Right lung (tissue), 10 donors: ENCODE measurements at places on chromosomes 3 and 15. TPM values are rescaled to one million over a fixed set of nuclear protein-coding genes. Genes with fewer than 3 reads are reported as not detected.

Gene CYP1A2
- 0.44 TPM for polyA plus RNA-seq

DNA sequence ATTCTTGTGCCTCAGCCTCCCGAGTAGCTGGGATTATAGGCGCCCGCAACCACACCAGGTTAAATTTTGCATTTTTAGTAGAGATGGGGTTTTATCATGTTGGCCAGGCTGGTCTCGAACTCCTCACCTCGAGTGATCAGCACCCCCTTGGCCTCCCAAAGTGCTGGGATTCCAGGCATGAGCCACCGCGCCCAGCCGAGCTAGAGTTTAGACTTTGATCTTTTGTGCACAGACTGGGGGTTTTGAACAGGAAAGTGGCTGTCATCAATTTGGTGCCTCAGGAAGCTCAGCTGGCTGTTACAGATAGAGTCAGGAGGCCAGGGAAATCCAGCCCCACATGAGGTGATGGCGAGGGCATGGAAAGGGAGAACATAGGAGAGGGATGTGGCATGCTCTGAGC, 19.3 kb upstream of the IREB2 start:
- DNase-seq = no peak

Gene ARID3B
- polyA plus RNA-seq = 11.0 TPM

Gene MAP1A
- 7.4 TPM for polyA plus RNA-seq

Gene GJD2
- 0.19 TPM for polyA plus RNA-seq

DNA sequence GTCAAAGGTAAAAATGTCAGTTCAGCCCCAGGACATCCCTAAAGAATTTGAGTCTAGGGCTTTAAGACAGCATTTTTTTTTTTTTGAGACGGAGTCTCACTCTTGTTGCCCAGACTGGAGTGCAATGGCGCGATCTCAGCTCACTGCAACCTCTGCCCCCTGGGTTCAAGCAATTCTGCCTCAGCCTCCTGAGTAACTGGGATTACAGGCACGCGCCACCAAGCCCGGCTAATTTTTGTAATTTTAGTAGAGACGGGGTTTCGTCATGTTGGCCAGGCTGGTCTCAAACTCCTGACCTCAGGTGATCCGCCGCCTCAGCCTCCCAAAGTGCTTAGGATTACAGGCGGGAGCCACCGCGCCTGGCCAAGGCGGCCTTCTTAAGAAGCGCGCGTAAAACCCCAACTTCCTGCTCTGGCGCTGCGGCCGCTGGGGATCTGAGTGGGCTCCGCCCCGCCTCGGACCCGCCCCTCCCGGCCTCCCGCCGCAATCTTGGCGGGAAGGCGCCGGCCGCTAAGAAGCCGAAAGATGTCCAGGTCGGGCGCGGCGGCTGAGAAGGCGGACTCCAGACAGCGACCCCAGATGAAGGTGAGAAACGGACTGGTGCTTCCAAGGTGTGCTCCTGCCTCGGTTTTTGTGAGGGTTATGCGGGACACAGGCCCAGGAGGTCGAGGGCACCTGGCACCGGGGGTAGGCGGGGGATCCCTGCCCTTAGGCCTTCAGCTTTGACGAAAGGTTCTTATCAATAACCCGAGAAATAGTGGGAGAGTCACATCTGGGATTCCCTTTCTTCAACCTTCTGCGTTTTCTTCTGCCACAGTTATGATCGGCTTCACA, at the start of gene WDR76:
Gene WDR76 (plus strand): TSS at position 495 of the 834 bp plus-strand sequence. CDS start 31 bp downstream, at position 526.
- peak; percentile 76 for DNase-seq

Gene LRRN1
- polyA plus RNA-seq = 22.8 TPM

Gene COX17
- 31.5 TPM for polyA plus RNA-seq

Gene OIP5
- 5.3 TPM for polyA plus RNA-seq

- no peak for DNase-seq
These were observed 79.9 kb upstream of the PEX5L start for GRCh38 chr3:180116658-180117057.

GRCh38 chr15:66725464-66725785, 23.4 kb downstream of the SMAD6 start:
- DNase-seq = no peak

- DNase-seq = no peak
These were observed 20.1 kb upstream of the FSTL1 start for GRCh38 chr3:120470870-120471269.

DNA sequence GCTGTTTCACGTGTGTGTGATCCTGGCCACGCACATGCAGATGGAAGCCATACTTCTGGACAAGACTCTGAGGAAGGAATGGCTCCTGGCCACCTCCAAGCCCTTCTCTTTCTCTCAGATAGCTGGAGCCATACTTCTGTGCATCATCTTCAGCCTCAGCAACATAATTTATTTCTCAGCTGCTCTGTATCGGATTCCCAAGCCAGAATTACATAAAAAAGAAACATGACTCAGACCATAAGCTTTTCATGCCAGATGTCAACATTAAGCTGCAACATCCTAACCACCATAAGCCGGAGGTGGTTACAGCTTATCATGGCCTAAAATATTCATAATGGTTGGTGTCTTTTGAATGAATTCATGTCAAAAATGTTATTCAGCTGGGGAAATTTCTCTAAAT, 10.6 kb upstream of the KIF23 start:
- DNase-seq = no peak

- no peak for DNase-seq
These were observed 27.6 kb downstream of the SPTBN5 start for GRCh38 chr15:41866263-41866703.

Gene CRTAP
- 217 TPM for polyA plus RNA-seq

- no peak for DNase-seq
These were observed 7.1 kb upstream of the SLC6A20 start for GRCh38 chr3:45803252-45803935.

Gene GOLGA8R
- polyA plus RNA-seq = 13.7 TPM

Gene PLCD1
- 41.6 TPM for polyA plus RNA-seq

- DNase-seq = no peak
These were observed 5.5 kb upstream of the NR2F2 start for GRCh38 chr15:96324940-96325540.

- DNase-seq = no peak
These were observed 250.0 kb downstream of the PLOD2 start for GRCh38 chr3:145911016-145911415.

DNA sequence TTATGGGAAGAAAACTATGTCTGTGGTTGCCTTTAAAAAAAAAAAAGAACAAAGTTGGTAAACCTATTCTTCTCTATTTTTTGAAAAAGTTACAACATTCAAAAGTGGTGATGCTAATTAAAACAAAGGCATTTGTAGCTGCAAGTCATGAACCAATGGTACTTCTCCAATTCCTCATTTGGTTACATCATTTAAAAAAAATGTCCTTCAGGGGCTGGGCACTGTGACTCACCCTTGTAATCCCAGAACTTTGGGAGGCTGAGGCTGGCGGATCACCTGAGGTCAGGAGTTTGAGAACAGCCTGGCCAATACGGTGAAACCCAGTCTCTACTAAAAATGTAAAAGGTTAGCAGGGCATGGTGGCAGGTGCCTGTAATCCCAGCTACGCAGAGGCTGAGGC, 574.6 kb downstream of the VGLL3 start:
- no peak for DNase-seq

Gene CADPS
- polyA plus RNA-seq = 1.4 TPM

Gene ATP10A
- 0.43 TPM for polyA plus RNA-seq

DNA sequence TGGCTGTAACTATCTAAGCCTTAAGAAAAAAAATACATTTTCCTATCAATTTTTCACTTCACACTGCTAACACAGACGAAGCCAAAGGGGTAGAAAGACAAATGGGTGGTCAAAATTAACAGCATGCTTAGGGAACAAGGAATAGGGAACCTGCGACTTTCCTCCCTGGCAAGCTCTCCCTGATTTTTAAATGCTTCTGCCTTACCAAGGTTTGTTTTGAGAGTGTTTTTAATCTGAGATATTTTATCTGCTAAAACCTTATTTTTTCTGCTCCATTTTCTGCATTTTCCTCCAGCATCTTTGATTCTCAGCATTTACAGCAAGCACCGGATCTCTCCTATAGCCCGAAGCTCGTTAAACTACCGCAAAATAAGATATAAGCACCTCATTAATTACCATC, 214.4 kb downstream of the RORA start:
- DNase-seq = no peak

DNA sequence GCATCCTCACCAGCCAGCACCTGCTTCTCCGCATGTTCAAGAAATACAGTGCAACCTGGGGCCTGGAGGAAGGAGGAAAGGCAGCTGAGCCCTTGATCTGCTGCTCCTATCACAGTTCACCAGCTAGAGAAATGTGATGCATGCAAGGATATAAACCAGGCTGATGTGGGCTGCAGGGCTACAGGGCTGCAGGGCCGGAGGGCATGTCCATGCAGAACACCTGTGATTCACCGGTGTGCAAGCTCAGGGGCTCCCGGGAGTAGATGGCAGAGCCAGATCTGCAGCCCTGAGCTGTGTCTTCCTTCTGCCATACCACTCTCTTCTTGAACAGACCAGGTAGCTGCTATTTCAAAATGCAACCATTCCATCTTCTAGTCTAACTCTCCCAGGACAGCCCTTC, 84.9 kb downstream of the HMG20A start:
- no peak for DNase-seq

DNA sequence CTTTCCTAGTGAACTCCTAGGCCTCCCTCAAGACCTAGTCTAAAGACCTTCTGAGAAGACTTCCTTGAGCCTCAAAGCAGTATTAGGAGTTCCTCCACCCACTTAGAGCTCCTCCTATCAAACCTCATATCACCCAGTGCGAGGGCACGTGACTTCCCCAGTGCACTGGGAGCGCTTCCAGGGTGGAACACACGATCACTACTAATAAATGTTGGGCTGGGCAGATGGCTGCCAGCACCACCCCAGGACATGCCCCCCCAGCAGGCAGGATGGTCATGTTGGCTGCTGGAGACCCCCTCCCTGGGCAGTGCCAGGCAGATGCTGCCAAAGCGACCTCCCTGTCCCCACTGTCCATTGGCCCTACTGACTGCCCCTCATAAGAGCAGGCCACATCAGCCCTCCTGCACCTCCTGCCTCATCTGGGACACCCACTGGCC, 8.5 kb upstream of the PLXND1 start:
- DNase-seq = no peak
